ENCODE measurements at places on chromosomes 2 and 18. TPM values are rescaled to one million over a fixed set of nuclear protein-coding genes. Genes with fewer than 3 reads are reported as not detected.

GALR1 gene
- total RNA-seq = not detected

PROM2 gene
- 1.7 TPM for total RNA-seq

GTF3C2 gene
- 42.0 TPM for total RNA-seq

MAB21L4 gene
- not detected for total RNA-seq

ARHGEF4 gene
- total RNA-seq = 6.3 TPM

BARD1 gene
- 13.7 TPM for total RNA-seq

Measured in chondrocyte (in vitro differentiated cells).